ENCODE measurements at places on chromosomes 4 and X. TPM values are rescaled to one million over a fixed set of nuclear protein-coding genes. Genes with fewer than 3 reads are reported as not detected.

PROM1 gene
- under 0.01 TPM for total RNA-seq

EMD gene
- total RNA-seq, result 17.8 TPM

FAM236D gene
- not detected for total RNA-seq

MID2 gene
- 38.1 TPM for total RNA-seq

Measured in dermis microvascular lymphatic vessel endothelial cell (primary cell).